ENCODE measurements at places on chromosomes 4 and X.

GRCh38 chrX:55451141-55451540 lies 786 bp upstream of the MAGEH1 start:
- DNase-seq: no peak

DNA sequence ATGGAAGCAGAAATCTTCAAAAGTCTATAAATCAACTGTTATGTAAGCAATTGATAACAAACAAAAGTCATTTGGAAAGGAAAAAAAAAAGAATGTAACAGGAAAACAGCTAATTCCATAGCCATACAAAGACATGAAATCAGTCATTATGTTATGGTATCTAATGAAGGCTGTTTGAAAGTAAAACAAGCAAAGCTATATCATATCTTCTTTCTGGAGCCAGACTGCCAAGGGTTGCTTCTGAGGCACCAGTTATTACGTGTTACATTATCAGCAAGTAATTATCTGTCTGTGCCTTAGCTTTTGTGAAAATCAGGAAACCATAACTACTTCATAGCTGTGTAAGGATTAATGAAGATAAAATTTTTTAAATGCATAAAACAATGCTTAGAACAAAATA lies 480.2 kb downstream of the FAT4 start:
- no peak for DNase-seq

GRCh38 chrX:20664774-20665173 lies 398.1 kb upstream of the RPS6KA3 start:
- DNase-seq: no peak

- DNase-seq: peak; percentile 11
Measured at GRCh38 chr4:187362937-187363857, 632.4 kb upstream of the ZFP42 start.

GRCh38 chrX:151039351-151039750 lies 56.2 kb downstream of the HMGB3 start:
- DNase-seq: no peak

- no peak for DNase-seq
Measured at GRCh38 chr4:168691631-168692369, 194.9 kb downstream of the PALLD start.

GRCh38 chrX:12228862-12229261 lies 90.6 kb downstream of the FRMPD4 start:
- no peak for DNase-seq

GRCh38 chrX:130144509-130144908 lies 21.1 kb downstream of the AIFM1 start:
- no peak for DNase-seq

GRCh38 chr4:73340917-73341316 lies 63.2 kb upstream of the ALB start:
- no peak for DNase-seq

DNA sequence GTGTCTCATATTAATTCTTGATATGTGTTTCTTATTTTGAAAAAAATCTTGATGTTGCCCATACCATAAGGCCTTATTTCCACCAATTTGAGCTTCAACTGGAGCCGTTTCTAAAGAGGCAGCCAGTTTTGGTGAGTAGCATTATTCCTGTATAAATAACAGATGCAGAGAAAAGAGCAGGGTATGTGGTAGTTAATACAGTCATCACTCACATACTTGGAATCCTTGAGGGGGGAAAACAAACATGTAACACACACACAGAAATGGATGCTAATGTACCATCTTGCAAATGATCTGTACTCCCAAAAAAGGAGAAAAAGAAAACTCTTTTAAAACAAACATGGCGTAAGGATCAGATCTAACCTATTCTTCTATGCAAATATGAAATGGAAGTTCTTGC lies 389.7 kb downstream of the GPM6A start:
- DNase-seq: no peak

- no peak for DNase-seq
Measured at GRCh38 chr4:113773014-113773413, 11.5 kb upstream of the CAMK2D start.

- DNase-seq: peak; percentile 3
Measured at GRCh38 chr4:114874321-114874720, 239.1 kb downstream of the NDST4 start.

GRCh38 chrX:8673201-8673600 lies 58.7 kb downstream of the ANOS1 start:
- no peak for DNase-seq

GRCh38 chr4:109113521-109113920 lies 188.9 kb downstream of the COL25A1 start:
- no peak for DNase-seq

All from retinal pigment epithelial cell (primary cell).